ENCODE measurements at places on chromosomes 7 and 10.

- no peak for DNase-seq
Measured at GRCh38 chr10:32160864-32161263, 104.6 kb upstream of the KIF5B start.

- DNase-seq = no peak
Measured at GRCh38 chr10:63115732-63116383, 17.3 kb upstream of the NRBF2 start.

GRCh38 chr7:16080131-16080530, 341.2 kb downstream of the CRPPA start:
- DNase-seq = no peak

- DNase-seq = no peak
Measured at GRCh38 chr10:89091496-89091895, 100.9 kb downstream of the FAS start.

GRCh38 chr10:110710621-110711020, 66.5 kb downstream of the RBM20 start:
- DNase-seq = no peak

- no peak for DNase-seq
Measured at GRCh38 chr7:141842904-141843303, 1.6 kb upstream of the PRSS37 start.

- no peak for DNase-seq
Measured at GRCh38 chr10:2886662-2887061, 180.7 kb upstream of the PFKP start.

DNA sequence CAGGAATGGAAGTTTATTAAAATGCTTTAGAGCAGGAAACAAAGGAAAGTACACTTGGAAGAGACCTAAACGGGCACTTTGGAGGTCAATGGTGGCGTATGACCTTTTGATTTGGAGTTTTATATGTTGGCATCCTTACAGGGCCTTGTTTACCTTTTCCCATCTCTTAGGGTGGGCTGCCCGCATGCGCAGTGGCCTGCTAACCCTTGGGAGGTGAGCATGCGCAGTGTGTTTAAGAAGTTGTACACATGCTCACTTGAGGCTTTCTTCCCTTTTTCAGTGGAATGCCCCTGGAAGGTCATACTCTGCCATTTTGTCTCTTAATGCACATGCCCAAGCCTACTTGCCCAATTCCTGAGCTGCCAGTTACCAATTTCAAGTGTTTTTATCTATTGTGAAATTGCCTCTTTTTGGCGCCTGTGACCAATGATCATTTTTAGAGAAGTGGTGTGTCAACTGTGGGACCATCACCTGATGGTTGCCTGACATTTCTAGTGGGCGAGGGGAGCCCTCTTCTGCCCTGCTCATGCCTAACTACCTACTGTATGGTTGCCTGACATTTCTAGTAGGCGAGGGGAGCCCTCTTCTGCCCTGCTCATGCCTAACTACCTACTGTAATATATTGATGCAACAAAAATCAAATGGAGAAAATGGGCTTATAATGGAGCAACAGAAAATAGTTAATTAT, 138.0 kb downstream of the PPP1R9A start:
- no peak for DNase-seq

DNA sequence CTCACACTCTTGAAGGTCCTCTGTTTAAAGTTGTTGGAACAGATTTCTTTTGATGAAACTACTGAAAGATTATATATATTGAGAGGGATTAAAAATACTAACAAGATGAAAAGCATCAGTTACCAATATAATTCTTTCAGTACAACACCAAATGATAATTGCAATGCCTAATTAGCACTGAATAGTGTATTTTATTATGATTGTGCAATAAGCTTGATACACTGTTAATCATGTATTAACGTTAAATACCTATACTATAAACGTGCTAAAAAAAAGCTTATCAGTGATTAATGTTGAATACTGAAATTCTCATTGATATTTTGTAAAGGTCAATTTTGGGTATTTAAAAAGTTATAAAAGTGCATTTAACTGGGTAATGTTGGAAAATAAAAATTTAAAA, 61.5 kb downstream of the HIBADH start:
- DNase-seq = no peak

- DNase-seq = no peak
Measured at GRCh38 chr10:17387861-17388503, 66.4 kb downstream of the ST8SIA6 start.

GRCh38 chr7:117759950-117760640, 113.1 kb downstream of the CTTNBP2 start:
- no peak for DNase-seq

- no peak for DNase-seq
Measured at GRCh38 chr7:7686811-7687508, 31.4 kb downstream of the RPA3 start.

GRCh38 chr7:43508461-43508860, 74.4 kb upstream of the STK17A start:
- no peak for DNase-seq

GRCh38 chr7:91443862-91444261, 179.6 kb downstream of the FZD1 start:
- no peak for DNase-seq

- no peak for DNase-seq
Measured at GRCh38 chr10:7826971-7827370, 8.7 kb downstream of the TAF3 start.

GRCh38 chr10:87751274-87751673, 66.8 kb downstream of the ATAD1 start:
- DNase-seq = no peak

- peak; percentile 74 for DNase-seq
Measured at GRCh38 chr10:119313644-119314043, 106.3 kb downstream of the GRK5 start.

GRCh38 chr7:81902536-81902935, 132.7 kb upstream of the HGF start:
- DNase-seq = no peak

GRCh38 chr7:66518151-66518691, 110.5 kb upstream of the KCTD7 start:
- DNase-seq = no peak

DNA sequence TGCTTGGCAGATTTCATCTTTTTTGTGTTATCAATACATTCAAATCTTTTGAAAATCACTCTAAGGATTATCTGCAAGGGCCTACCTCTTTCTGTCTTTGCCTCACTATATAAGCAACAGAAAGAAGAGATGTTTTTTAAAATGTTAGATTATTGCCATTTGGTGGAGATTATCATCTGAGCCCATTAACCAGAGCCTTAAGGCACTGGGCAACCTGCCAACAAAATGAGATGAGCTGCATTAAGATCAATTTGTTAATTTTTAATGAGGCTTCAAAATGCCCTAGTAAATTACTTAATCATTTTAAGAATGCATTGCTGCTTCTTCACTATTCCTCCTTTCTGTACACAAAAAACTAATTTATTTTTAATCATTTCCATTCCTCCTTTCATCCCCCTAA, 314.1 kb downstream of the SNX13 start:
- DNase-seq = no peak

- no peak for DNase-seq
Measured at GRCh38 chr10:131126321-131127137, 185.0 kb downstream of the TCERG1L start.

DNA sequence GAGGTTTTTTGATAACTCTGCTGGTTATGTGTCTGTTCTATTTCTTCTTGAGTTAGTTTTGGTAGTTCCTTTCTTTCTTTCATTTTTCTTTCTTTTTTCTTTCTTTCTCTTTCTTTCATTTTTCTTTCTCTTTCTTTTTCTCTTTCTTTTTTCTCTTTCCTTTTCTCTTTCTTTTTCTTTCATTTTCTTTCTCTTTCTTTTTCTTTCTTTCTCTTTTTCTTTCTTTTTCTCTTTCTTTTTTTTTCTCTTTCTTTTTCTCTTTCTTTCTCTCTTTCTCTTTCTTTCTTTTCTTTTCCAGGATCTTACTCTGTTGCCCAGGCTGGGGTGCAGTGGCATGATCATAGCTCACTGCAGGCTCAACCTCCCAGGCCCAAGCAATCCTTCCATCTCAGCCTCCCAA, 20.4 kb upstream of the RHBDD2 start:
- no peak for DNase-seq

GRCh38 chr7:12770227-12770975, 83.0 kb downstream of the ARL4A start:
- no peak for DNase-seq

- no peak for DNase-seq
Measured at GRCh38 chr10:15316145-15316544, 54.9 kb downstream of the FAM171A1 start.

DNA sequence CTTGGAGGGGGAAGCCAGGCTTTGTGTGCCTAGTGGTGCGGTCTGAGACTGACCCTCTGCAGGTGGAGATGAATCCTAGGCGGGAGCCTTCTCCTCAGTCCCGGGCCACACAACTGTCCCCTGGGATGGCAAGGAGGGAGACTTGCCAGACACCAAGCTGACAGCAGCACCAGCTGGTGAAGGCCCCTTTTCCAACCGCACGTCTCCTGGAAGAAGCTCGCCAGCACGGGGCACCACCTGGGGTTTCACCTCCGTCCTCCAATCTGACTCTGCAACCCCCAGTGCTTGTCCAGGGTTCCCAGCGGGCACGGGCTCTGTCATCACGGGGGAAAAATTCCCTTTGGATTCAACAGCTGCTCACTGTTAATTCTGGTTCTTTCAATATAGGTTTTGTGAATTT, 34.2 kb upstream of the TCERG1L start:
- DNase-seq = no peak

GRCh38 chr7:52500841-52501240, 534.6 kb upstream of the POM121L12 start:
- DNase-seq = no peak

- peak; percentile 23 for DNase-seq
Measured at GRCh38 chr7:102434039-102434486, 688 bp downstream of the ORAI2 start.

DNA sequence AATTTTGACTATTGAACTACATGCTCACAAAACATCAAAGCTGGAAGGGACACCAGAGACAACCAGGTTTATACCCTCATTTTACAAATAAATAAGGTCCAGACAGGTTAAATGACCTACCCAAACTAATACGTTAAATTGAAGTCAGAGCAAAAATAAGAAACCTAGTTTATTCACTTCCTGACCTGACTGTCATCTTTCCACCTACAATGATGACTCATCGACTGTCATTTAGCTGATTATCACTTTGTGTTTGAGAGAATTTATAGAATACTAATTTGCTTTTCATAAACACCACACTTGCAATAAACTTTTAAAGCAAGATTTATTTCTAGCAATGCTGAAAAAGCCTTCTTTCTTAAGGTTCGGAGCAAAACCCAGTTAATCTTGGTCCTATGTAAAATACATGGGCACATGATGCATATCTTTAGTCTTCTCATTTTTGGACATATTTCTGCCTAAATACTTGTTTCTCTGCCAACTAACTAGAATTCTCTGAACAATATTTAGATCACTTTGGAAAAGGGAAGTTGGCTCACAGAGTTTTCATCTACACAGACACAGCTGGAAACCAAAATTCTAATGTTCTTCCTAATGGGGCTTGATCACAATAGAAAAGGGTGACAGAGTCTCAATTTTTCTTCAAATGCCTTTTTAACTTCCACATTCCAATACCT, 16.7 kb upstream of the LRRN3 start:
- no peak for DNase-seq

- DNase-seq = no peak
Measured at GRCh38 chr7:24370541-24370940, 86.6 kb downstream of the NPY start.

- peak; percentile 82 for DNase-seq
Measured at GRCh38 chr10:95841661-95842498, 65.9 kb upstream of the CC2D2B start.

DNA sequence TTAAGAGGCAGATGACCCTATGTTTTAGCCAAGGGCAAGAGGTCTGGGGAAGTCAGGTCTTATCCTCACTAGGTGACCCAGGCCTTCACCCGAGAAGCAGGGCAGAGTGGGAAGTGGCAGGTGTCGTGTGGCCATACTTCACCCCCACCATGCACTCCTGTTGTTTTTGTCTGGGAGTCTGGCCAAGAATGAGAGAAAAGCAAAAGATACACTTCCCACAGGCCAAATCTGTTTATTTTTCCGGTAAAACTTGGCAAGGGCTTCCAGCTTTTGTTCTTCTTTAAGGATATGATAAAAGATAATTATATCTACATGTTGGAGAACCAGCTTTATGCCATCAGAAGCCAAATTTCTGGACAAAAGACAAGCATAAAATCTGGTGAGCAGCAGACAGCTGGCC, 137.4 kb upstream of the CDC14C start:
- no peak for DNase-seq

DNA sequence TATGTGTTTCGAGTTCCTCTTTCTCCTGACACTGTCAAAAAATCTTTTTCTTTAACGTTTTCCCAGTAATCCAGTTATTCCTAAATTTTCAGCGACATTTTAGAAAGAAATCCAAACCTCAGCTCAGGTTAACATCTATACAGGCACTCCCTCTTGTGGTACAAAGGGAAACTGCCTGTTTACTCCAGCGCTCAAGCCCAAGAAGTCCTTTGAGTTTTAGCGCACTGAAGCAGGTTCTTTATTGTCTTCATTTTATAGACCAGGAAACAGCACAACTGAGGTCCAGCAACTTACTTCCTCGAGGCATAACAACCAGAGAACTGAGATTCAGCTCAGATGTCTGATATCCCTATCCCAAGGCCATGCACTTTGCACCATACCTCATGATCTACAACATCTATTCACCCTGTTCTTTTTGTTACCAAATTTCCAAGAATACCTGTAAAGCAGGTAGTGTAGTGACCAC, 287.2 kb upstream of the MKLN1 start:
- peak; percentile 83 for DNase-seq

- DNase-seq = no peak
Measured at GRCh38 chr7:148095066-148095465, 495.5 kb upstream of the C7orf33 start.

DNA sequence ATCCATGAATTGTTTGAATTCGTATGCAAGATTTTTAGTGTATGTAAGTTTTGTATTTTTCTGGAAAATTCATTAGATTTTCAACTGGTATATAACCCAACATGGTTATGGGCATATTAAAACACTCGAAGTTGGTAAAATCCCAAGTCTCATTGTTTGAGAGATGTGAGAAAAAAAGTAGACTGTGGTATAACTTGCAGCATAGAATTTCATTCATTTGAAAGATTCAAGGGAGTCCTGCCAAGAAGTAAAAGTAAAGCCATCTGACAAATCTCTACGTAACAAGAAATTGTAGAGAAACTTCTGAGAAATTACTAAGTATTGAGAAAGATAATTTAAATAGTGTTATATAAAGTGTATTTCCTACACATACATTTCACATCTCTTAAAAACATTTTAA, 40.2 kb downstream of the SEMA3E start:
- DNase-seq = no peak

- DNase-seq = no peak
Measured at GRCh38 chr10:127398140-127398970, 150.8 kb upstream of the NPS start.

- DNase-seq = no peak
Measured at GRCh38 chr10:8023321-8023720, 31.2 kb upstream of the GATA3 start.

DNA sequence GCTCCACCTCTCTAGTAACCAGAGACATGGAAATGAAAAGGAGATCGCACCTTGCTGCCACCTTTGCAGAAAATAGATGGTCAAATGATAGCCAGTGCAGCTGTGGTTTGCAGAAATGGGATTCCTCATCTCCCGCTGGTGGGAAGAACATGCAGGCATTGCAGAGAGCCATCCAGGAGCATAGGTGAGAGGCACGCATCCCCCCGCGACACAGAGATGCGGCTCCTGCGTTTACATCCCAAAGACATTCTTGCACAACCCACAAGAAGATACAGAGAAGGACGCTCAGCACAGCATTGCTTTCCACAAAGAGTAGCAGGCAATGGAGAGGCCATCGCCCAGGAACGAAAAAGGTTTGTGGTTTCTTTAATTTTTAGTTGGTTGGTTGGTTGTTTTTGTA, 56.2 kb downstream of the OAT start:
- DNase-seq = no peak

GRCh38 chr10:117078168-117078837, 59.8 kb downstream of the VAX1 start:
- no peak for DNase-seq

Data from natural killer cell (primary cell).